Spinal cord (tissue), 10 donors: ENCODE measurements at places on chromosomes 3 and 15. TPM values are rescaled to one million over a fixed set of nuclear protein-coding genes. Genes with fewer than 3 reads are reported as not detected.

TJP1 gene
- total RNA-seq, result 143 TPM

PIF1 gene
- 2.3 TPM for total RNA-seq

C3orf80 gene
- 0.55 TPM for total RNA-seq

DAG1 gene
- total RNA-seq, result 83.7 TPM

LRRC3B gene
- 18.7 TPM for total RNA-seq
